GM12864 (cell line): ENCODE measurements at places on chromosomes 11 and 22.
A peak's percentile ranks its signal among the peaks of the same experiment; 100 is the strongest.

GRCh38 chr11:256952-257737 lies 20.4 kb downstream of the PSMD13 start:
- no peak for DNase-seq

- DNase-seq: no peak
Observed at GRCh38 chr11:125155100-125155444, 9.5 kb upstream of the PKNOX2 start.

GRCh38 chr11:75733431-75734107 lies 15.9 kb downstream of the MOGAT2 start:
- no peak for DNase-seq

- DNase-seq: no peak
Observed at GRCh38 chr11:71459767-71460320, 6.8 kb downstream of the NADSYN1 start.

- DNase-seq: no peak
Observed at GRCh38 chr11:88535916-88536547, 198.5 kb upstream of the CTSC start.

DNA sequence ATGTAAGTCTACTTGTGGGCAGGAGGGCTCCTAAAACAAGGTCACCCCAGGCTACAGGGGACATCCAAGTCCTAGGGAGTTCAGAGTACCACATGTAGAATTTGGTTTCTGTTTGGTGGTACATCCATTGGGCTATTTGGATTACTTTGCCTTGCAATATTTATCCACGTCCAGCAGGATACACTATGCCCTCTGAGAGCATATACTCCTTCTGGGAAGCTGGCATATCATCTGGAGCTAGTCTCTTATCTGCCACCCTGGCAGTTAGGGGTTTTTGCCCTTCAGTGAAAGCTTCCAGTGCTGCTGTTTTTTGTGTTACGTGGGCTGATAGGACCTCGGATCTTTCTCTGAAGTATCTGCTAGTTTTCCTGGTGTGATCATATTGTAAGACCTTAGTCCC lies 7.3 kb downstream of the LMO2 start:
- no peak for DNase-seq

GRCh38 chr11:74678591-74679512 lies 52.4 kb downstream of the CHRDL2 start:
- no peak for DNase-seq

- no peak for DNase-seq
Observed at GRCh38 chr11:17579451-17579850, 32.4 kb downstream of the OTOG start.

GRCh38 chr11:134393638-134394037 lies 18.4 kb downstream of the B3GAT1 start:
- no peak for DNase-seq

DNA sequence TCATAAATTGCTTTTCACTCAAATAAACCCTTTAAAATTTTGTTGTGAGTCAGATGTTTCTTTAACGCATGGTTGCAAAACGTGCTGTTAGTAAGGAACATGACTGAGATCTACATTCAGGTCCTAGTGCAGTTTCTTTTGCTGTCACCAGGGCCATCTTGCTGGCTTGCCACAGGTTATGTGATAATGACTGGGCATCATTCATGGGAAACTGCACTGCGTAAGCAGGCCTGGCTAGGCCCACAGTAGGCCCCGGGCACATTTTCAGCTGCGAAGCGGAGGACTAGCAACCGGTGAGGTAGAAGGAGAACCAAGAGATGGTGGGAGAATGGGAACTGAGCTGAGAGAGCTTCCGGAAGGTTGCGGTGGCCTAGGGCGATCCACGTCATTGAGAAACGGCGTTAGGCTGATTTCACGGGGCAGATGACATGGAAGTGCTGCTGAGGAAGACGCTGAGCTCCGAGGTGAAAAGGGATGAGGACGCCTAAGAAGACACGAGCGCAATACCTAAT lies 3.2 kb upstream of the KLHDC7B start:
- DNase-seq: peak; percentile 89

- no peak for DNase-seq
Observed at GRCh38 chr11:23873406-23873805, 623.4 kb upstream of the LUZP2 start.

DNA sequence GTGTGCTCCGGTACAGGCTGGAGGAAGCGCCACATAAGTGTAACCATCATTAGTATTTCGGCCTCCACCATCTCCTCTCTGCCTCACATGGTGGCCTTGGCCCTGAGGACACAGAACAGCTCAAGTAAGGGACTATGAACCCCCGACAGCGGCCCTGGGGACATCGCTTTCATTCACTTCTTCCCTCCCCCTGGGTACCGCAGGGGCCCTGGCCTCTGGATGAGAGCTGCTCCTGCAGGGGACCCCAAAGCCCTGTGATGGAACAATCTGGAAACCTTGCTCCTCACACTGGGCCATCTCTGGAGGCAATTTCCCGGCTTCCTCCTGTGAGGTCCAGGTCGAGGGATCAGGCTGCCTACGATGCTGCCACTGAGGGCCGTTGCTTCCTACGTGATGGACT lies 565.5 kb downstream of the BRD1 start:
- DNase-seq: no peak
